ENCODE measurements at places on chromosomes 13 and 19.

- no peak overlapping the region for H3K27ac ChIP-seq
- H3K36me3 ChIP-seq = no peaks in the 10 kb centered on the region
- DNase-seq = peak; percentile 57
- H3K4me1 ChIP-seq = no peaks in the 10 kb centered on the region
- H3K27me3 ChIP-seq = peaks cover 4% of the 10 kb centered on the region
Measured at GRCh38 chr19:9205501-9206113, 13.8 kb downstream of the OR7D4 start.

GRCh38 chr19:5340637-5341447, at the start of gene PTPRS:
Gene PTPRS (minus strand): TSS chr19:5340812. CDS start chr19:5286140, 54,672 bp downstream.
- H3K27me3 ChIP-seq = peaks cover 71% of the 10 kb centered on the region
- H3K4me3 ChIP-seq = peak within 1 kb of the TSS; percentile 66
- no peaks in the 10 kb centered on the region for H3K36me3 ChIP-seq

- no peaks in the 10 kb centered on the region for H3K27me3 ChIP-seq
- H3K27ac ChIP-seq = no peak overlapping the region
- H3K4me3 ChIP-seq = no peak overlapping the region
- peaks cover 35% of the 10 kb centered on the region for H3K4me1 ChIP-seq
Measured at GRCh38 chr19:54199401-54199800, 1.3 kb upstream of the RPS9 start.

DNA sequence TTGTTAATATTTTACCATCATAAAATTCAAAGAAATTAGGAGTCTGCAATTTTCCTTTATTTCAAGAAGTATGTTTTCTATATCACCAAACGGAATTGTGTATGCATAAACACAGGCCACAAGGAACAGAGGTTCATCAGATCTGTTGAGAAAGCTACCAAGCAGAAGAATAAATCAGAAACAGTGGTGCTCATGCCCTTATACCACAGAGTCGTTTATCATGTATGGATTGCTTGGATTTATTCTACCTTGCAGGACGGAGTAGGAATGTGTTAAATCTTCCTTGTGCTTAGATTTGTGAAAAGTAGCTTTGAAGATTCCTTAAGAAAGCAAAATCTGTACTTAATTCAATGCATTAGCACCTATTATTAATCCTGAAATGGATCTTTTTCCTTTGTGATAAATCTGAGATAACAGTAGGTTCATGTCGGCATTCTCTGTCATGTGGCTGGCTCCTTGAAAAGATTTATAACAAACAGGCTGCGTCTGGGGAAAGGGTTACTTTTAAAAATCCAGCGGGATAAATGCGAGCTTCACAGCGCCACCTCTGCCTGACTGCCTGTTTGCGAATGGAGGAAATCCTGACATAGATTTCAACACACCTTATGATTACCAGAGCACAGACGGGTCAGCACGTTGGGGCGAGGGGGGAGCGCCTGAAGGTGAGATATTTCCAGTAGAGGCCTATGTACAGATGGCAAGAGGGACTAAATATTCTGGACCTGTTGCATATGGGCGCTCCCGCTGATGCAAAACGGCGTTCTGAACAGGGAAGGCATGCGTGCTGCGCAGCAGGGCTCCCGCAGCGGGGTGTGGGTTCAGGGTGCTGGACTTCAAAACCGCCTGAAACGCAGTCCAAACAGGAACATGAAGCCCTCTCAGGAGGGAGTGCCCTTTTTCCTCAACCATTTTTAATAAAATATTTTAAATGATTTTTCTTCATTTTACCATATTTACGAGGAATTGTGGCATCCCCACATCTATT, 445.5 kb upstream of the SGCG start:
- H3K27me3 ChIP-seq = peaks cover 4% of the 10 kb centered on the region
- no peaks in the 10 kb centered on the region for H3K4me1 ChIP-seq
- no peak for DNase-seq
- H3K4me3 ChIP-seq = no peak overlapping the region
- no peaks in the 10 kb centered on the region for H3K36me3 ChIP-seq

DNA sequence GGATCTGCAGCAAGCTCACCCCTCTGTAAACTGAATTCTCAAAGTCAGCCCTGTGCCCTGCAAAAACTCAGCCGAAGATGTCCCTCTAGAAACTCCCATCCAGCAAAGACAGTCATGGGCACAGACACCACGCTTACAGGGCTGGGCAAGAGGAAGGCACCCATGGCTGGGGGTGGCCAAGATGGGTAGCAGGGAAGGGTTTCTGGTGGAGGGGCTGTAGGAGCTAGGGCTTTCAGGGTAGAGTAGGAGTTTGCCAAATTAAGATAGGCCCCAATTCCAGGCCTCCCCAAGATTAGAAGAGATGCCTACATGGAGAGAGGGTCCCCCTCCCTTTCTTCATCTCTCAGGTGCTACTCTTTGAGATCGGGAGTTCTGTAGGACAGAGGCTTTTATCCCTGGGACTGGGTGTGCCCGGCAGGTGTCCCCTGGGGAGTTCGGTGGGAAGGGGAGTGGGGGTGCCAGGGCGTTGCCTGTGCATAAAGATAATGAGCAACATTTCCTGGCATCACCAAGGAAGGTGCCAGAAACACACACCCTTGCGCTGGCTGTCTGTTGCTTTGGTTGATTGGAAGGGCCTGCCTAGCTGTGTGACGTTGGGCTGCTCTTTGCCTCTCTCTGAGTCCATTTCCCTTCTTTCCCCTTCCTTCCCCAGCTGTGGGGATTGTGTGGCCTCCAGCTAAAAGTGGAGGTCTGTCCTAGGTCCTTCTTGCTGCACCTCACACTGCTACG, 9.4 kb downstream of the NRTN start:
- H3K4me3 ChIP-seq = no peak overlapping the region
- no peaks in the 10 kb centered on the region for H3K4me1 ChIP-seq
- no peak overlapping the region for H3K27ac ChIP-seq
- no peak for DNase-seq
- no peaks in the 10 kb centered on the region for H3K27me3 ChIP-seq

DNA sequence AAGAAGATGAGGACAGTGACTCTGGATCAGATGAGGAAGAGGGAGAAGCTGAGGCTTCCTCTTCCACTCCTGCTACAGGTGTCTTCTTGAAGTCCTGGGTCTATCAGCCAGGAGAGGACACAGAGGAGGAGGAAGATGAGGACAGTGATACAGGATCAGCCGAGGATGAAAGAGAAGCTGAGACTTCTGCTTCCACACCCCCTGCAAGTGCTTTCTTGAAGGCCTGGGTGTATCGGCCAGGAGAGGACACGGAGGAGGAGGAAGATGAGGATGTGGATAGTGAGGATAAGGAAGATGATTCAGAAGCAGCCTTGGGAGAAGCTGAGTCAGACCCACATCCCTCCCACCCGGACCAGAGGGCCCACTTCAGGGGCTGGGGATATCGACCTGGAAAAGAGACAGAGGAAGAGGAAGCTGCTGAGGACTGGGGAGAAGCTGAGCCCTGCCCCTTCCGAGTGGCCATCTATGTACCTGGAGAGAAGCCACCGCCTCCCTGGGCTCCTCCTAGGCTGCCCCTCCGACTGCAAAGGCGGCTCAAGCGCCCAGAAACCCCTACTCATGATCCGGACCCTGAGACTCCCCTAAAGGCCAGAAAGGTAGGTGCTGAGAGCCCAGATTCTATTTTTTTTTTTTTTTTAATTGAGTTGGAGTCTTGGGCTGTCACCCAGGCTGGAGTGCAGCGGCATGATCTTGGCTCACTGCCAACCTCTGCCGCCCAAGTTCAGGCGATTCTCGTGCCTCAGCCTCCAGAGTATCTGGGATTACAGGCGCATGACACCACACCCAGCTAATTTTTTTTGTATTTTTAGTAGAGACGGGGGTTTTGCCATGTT, 2.3 kb downstream of the PPP1R15A start:
- peaks cover 46% of the 10 kb centered on the region for H3K36me3 ChIP-seq
- no peak for DNase-seq
- H3K27ac ChIP-seq = peak overlapping the region; percentile 100
- H3K4me3 ChIP-seq = peak overlapping the region; percentile 80
- peaks cover 52% of the 10 kb centered on the region for H3K4me1 ChIP-seq

GRCh38 chr13:98508685-98509084, 68.2 kb downstream of the STK24 start:
- peaks cover 40% of the 10 kb centered on the region for H3K4me1 ChIP-seq
- H3K27me3 ChIP-seq = no peaks in the 10 kb centered on the region
- DNase-seq = no peak
- H3K36me3 ChIP-seq = peaks cover 18% of the 10 kb centered on the region
- H3K4me3 ChIP-seq = no peak overlapping the region

GRCh38 chr13:85738696-85739320, 60.4 kb downstream of the SLITRK6 start:
- no peak overlapping the region for H3K4me3 ChIP-seq
- H3K36me3 ChIP-seq = no peaks in the 10 kb centered on the region
- no peaks in the 10 kb centered on the region for H3K4me1 ChIP-seq
- no peak for DNase-seq
- no peak overlapping the region for H3K27ac ChIP-seq
- H3K27me3 ChIP-seq = no peaks in the 10 kb centered on the region

- DNase-seq = no peak
- H3K4me3 ChIP-seq = no peak overlapping the region
- H3K4me1 ChIP-seq = no peaks in the 10 kb centered on the region
- no peaks in the 10 kb centered on the region for H3K36me3 ChIP-seq
- peaks cover 3% of the 10 kb centered on the region for H3K27me3 ChIP-seq
Measured at GRCh38 chr13:27194895-27195764, 23.5 kb upstream of the USP12 start.

- H3K36me3 ChIP-seq = no peaks in the 10 kb centered on the region
- no peaks in the 10 kb centered on the region for H3K27me3 ChIP-seq
- H3K4me1 ChIP-seq = peaks cover 34% of the 10 kb centered on the region
- DNase-seq = no peak
- H3K27ac ChIP-seq = no peak overlapping the region
Measured at GRCh38 chr19:28404472-28404871, 808.5 kb downstream of the UQCRFS1 start.

GRCh38 chr13:40233731-40234195, 432.7 kb downstream of the FOXO1 start:
- no peak overlapping the region for H3K4me3 ChIP-seq
- H3K27ac ChIP-seq = no peak overlapping the region
- H3K4me1 ChIP-seq = peaks cover 9% of the 10 kb centered on the region
- no peaks in the 10 kb centered on the region for H3K27me3 ChIP-seq
- no peaks in the 10 kb centered on the region for H3K36me3 ChIP-seq
- DNase-seq = no peak

DNA sequence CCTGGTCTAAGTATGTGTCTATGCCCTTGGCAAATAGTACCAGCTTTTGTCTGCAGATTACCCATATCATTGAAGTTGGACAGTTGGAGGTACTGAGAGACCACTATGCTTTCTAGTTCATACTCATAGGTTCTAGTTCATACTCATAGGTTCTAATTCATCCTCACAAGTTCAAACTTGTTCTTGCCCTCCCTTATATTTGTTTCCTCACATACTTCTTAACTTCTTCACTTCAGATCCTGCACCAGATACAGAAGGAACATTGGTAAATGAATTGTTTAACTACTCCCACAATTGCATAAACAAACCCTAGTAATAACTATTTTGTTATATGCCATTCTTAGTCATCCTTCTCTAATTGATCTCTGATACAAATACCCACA, 172.2 kb downstream of the SLITRK1 start:
- peak; percentile 1 for DNase-seq
- H3K27ac ChIP-seq = no peak overlapping the region
- H3K4me3 ChIP-seq = no peak overlapping the region
- no peaks in the 10 kb centered on the region for H3K27me3 ChIP-seq

- H3K4me3 ChIP-seq = peak overlapping the region; percentile 80
- no peak for DNase-seq
- no peaks in the 10 kb centered on the region for H3K36me3 ChIP-seq
- H3K27me3 ChIP-seq = peaks cover 15% of the 10 kb centered on the region
Measured at GRCh38 chr19:47229676-47230053, 1.3 kb downstream of the BBC3 start.

DNA sequence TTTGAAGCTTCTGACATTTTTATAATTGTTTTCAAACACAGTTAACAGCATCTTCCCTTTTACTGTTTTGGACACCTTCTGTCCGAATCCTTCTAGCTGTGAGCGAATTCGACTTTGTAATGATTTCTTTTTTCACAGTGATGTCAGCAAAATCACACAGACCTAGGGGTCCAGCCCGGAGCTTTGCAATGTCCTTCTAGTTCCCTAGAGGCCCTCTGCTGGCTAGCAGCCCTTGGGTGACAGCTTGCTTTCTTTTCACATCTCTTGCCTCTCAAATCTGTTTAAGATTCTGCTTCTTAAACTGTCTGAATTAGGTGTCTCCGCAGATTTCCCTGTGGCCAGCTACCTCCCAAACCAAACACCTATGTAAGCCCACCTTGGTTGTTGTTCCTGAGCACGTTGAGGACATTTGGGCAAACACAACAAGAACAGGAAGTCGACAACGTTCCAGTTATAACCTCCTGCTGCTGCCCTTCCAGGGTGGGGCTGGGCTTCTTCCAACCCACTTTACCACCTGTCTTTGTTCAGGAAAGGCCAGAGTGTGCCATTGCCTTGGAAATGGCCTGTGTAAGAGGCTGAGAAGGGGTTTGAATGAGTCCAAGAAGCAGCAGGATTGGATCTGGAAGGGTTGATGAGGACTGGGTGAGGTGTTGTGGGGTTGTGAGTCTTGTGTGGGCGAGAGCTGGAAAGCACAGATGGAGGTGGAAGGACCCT, 123.1 kb downstream of the ATP8A2 start:
- H3K27ac ChIP-seq = no peak overlapping the region
- H3K36me3 ChIP-seq = no peaks in the 10 kb centered on the region
- DNase-seq = no peak
- H3K4me1 ChIP-seq = no peaks in the 10 kb centered on the region

DNA sequence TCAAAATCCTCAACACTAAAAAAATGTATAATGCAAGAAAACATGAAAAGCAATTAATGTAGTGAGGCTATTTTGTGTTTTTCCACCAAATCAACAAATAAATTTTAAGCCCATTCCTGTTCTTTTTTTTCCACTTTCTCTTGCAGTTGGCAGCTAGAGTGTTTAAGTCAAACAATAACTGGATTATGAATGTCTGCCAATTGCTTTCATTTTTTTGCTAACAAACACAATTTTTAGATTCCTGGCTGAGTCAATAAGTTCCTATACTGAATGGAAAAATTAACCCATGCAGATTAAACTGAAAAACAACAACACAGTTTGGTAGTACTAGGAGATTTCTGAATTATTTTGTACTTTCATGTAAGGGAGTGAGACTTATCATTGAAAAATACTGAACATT, 232.4 kb downstream of the SLITRK5 start:
- H3K27me3 ChIP-seq = no peaks in the 10 kb centered on the region
- H3K27ac ChIP-seq = no peak overlapping the region
- H3K4me1 ChIP-seq = no peaks in the 10 kb centered on the region
- no peak for DNase-seq
- no peaks in the 10 kb centered on the region for H3K36me3 ChIP-seq
- no peak overlapping the region for H3K4me3 ChIP-seq

GRCh38 chr19:46186717-46187101, 38.7 kb downstream of the IGFL2 start:
- DNase-seq = no peak
- H3K4me3 ChIP-seq = no peak overlapping the region
- no peak overlapping the region for H3K27ac ChIP-seq
- no peaks in the 10 kb centered on the region for H3K36me3 ChIP-seq

DNA sequence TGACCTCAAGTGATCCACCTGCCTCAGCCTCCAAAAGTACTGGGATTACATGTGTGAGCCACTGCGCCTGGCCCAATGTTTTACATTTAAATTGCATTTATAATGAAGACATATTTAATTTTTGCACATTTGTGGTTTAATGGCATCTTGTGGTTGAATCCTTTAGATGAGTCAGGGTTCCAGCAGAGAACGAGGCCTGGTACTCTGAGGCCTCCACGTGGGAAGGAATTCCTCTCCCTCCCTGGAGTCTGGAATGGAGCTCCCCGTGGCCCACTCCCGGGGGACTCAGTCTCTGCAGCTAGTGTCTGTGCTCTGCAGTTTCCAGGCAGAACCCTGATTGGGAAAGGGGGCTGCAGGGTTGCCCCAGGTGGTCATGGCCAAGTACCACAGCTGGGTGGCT, 24.2 kb downstream of the ZFR2 start:
- no peak for DNase-seq
- H3K4me1 ChIP-seq = no peaks in the 10 kb centered on the region
- no peaks in the 10 kb centered on the region for H3K36me3 ChIP-seq
- H3K4me3 ChIP-seq = no peak overlapping the region
- no peaks in the 10 kb centered on the region for H3K27me3 ChIP-seq
- H3K27ac ChIP-seq = no peak overlapping the region

Data from common myeloid progenitor, CD34-positive (primary cell).